ENCODE measurements at places on chromosomes 2 and 18. TPM values are rescaled to one million over a fixed set of nuclear protein-coding genes. Genes with fewer than 3 reads are reported as not detected.

DNA sequence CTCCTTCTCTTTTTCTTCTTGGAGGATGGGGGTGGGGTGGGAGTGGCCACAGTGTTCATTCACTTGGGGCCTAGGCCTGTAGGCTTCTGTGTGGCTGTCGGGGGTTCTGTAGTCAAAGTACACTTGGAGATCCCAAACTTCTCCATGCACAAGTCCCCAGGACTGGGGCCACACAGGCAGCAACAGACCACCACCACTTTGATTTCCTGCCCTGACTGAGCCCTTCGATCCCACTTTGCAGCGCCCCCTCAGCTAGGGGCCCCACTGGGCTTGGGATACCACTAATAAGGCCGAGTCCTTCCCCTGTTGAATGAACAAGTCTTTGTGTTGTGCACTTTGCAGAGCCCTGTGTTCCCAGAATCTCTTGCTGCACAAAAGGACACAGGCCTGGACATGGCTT, 5.5 kb upstream of the TEX51 start:
- no peaks in the 10 kb centered on the region for H3K4me1 ChIP-seq
- H3K4me3 ChIP-seq, result no peak overlapping the region
- peaks cover 61% of the 10 kb centered on the region for H3K27me3 ChIP-seq

Gene LRRTM1
- total RNA-seq, result not detected

- H3K4me3 ChIP-seq, result peak overlapping the region; percentile 95
- no peak overlapping the region for H3K27ac ChIP-seq
- DNase-seq, result peak; percentile 28
- no peaks in the 10 kb centered on the region for H3K36me3 ChIP-seq
- H3K4me1 ChIP-seq, result peaks cover 40% of the 10 kb centered on the region
Measured at GRCh38 chr18:7568426-7568825, 1.3 kb downstream of the PTPRM start.

DNA sequence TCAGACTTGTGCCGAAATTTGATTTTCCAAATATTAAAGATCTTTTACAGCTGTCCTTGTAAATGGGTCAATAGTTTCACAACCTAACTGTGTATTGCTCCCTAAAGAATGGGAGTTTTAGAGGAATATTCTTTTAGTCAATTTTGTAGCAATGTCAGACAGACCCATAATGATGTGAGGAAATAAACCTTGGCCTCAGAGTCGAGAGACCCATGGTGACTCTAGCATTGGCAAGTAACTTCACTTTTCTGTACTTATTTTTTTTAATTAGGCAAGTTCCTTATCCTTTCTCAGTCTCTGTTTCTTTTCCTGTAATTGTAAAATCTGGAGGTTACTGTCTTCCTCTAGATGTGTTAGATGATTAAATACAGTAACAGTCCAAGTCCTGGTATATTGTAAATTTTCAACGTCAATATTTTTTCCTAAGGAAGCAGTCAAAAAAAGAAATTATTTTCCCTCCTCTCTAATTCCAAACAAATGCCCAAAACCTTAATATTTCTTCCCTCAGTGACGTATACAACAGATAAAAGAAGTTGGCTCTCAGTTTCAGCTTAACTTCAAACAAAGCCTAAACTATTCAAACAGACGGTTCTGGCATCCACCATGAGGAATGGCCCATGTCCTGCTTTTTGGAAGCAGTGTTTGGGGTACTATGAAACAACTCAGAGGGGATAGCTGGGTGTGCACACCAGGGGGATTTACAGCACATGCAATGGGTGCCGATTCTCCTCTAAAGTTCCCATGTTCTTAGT, 466.7 kb downstream of the TNS1 start:
- no peak overlapping the region for H3K4me3 ChIP-seq
- H3K27ac ChIP-seq, result no peak overlapping the region
- no peaks in the 10 kb centered on the region for H3K36me3 ChIP-seq
- H3K27me3 ChIP-seq, result peaks cover 31% of the 10 kb centered on the region
- no peaks in the 10 kb centered on the region for H3K4me1 ChIP-seq

DNA sequence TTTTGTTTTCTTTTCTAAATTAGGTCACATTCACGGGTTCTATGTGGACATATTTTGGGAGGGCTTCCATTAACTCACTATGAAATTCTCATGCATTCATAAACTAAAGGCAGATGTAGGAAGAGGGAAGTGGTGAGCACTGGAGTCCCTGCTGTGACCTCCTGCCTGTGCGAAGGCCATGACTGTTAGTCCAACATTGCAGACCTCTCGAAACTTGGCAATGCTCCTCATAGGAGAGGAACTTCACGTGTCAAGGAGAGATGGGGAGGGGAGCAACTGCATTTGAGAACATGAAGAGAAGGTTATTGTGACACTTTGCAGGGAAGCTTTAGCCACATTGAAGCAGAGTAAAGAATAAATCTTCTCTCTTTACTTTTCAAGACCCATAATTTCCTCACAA, 126.4 kb upstream of the HNMT start:
- H3K36me3 ChIP-seq, result no peaks in the 10 kb centered on the region
- peaks cover 40% of the 10 kb centered on the region for H3K27me3 ChIP-seq
- H3K4me1 ChIP-seq, result no peaks in the 10 kb centered on the region
- no peak overlapping the region for H3K4me3 ChIP-seq

DNA sequence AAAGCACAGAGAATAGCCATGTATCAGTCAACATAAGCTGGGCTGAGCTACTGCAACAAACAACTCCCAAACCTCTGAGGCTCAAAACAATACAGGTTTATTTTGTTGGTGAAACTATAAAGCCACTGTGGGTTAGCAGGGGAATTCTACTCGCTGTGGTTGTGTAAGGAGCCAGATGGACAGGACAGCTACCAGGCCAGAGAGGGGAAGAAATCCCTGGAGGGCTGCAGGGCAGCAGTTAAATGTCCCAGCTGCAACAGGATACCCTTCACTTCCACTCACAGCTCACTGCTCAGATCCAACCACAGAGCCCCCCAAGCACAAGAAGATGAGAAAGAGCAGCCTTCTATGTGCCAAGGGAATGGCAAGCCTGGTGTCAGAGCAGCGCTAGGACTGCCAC, 245.9 kb upstream of the RAB6C start:
- H3K36me3 ChIP-seq, result no peaks in the 10 kb centered on the region
- DNase-seq, result no peak
- no peak overlapping the region for H3K27ac ChIP-seq
- H3K27me3 ChIP-seq, result no peaks in the 10 kb centered on the region

- peaks cover 36% of the 10 kb centered on the region for H3K4me1 ChIP-seq
- DNase-seq, result peak; percentile 70
- peak overlapping the region; percentile 15 for H3K4me3 ChIP-seq
- no peaks in the 10 kb centered on the region for H3K36me3 ChIP-seq
- H3K27ac ChIP-seq, result peak overlapping the region; percentile 59
Measured at GRCh38 chr2:207482630-207483029, 47.1 kb upstream of the CREB1 start.

DNA sequence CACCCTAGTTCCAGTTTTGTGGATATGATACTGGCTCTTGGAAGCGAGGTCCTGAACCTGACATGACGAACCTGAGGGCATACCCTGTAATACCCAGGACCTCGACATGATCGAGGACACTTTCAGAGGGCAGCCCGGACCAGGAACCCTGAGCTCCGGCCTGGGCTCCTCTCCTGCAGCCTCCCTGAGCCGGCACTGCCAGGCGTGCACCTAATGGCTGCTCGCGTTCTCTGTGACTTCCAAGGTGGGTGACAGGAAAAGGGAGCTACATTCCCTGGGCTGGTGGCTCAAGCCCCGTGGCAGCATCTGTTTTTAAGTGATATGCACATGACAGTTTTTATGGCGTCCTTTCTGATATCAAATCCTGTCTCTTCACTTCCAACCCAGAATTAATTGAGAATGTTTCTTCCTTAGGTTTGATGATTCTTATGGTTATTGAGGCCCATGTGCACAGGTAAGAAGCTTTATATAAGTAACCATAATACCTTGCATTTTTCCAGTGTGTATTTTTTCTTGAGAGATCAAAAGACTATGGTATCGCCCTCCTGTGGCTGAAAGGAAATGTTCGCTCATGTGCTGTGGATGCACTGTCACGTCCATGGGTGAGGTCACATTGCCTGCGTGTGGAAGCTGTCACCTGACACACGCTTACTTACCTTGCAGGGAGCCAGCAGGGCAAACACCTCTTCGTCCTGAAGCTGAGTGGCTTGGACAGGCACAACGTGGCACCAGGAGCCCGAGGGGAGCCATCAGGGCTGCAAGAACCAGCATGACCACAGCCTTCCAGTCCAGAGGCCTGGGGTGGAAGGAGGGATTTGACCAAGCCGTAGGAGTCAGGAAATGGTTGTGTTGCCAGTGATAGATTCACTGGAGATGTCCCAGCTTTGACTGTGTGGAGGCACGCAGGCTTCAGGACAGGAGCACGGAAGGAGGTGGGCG, 367.4 kb upstream of the MYT1L start:
- no peaks in the 10 kb centered on the region for H3K4me1 ChIP-seq
- H3K27me3 ChIP-seq, result peaks cover 77% of the 10 kb centered on the region
- H3K27ac ChIP-seq, result no peak overlapping the region
- peak; percentile 34 for DNase-seq
- no peak overlapping the region for H3K4me3 ChIP-seq

Gene COPS9
- 473 TPM for total RNA-seq

Gene IL18R1
- 3.6 TPM for total RNA-seq

Gene GKN2
- total RNA-seq, result not detected

Gene ASB18
- total RNA-seq, result 0.15 TPM

GRCh38 chr2:216372761-216373291, 543 bp upstream of the MARCHF4 start:
- peak overlapping the region; percentile 67 for H3K4me3 ChIP-seq
- no peaks in the 10 kb centered on the region for H3K36me3 ChIP-seq
- H3K4me1 ChIP-seq, result peaks cover 25% of the 10 kb centered on the region
- DNase-seq, result peak; percentile 74
- no peaks in the 10 kb centered on the region for H3K27me3 ChIP-seq

DNA sequence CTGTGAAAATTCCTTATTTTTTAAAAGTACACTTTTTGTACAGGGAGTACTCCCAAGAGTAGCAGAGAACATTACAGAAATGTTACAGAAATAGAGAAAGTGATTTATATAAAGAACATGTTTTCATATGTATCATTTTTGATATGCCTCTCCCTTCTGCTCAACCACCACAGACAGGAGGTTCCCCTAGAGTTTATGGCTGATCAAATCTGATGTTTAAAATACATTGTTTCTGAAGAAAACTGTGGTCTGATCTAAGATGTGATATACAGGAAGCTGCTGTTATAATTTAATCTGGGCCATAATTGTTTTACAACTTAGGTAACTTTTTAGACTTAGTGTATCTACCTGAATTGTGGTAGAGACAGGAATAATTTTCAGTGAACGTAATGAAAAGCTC, 37.0 kb downstream of the STAT4 start:
- H3K36me3 ChIP-seq, result no peaks in the 10 kb centered on the region
- no peak for DNase-seq
- H3K27ac ChIP-seq, result no peak overlapping the region
- H3K4me3 ChIP-seq, result no peak overlapping the region

GRCh38 chr2:197786010-197786877, 1.1 kb upstream of the BOLL start:
- DNase-seq, result no peak
- no peak overlapping the region for H3K27ac ChIP-seq
- no peaks in the 10 kb centered on the region for H3K27me3 ChIP-seq
- H3K4me1 ChIP-seq, result no peaks in the 10 kb centered on the region

DNA sequence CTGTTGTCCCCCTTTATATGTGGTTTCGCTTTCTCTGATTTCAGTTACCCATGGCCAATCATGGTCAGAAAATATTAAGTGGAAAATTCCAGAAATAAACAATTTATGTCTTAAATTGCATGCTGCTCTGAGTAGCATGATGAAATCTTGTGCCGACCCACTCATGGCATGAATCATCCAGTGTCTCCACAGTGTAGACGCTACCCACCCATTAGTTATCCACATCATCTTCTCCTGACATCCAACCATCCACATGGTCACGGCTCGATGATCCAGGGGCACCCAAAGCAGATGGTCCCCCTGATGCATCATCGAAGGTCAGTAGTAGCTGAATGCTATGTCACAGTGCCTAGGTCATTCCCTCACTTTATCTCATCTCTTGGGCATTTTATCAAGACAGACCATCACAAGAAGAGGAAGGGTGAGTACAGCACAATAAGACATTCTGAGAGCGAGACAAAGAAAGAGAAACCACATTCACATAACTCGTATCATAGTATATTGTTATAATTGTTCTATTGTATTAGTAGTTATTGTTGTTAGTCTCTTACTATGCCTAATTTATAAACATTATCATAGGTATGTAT, 44.1 kb upstream of the ACKR3 start:
- DNase-seq, result no peak
- no peak overlapping the region for H3K4me3 ChIP-seq
- H3K27ac ChIP-seq, result no peak overlapping the region
- H3K36me3 ChIP-seq, result no peaks in the 10 kb centered on the region

DNA sequence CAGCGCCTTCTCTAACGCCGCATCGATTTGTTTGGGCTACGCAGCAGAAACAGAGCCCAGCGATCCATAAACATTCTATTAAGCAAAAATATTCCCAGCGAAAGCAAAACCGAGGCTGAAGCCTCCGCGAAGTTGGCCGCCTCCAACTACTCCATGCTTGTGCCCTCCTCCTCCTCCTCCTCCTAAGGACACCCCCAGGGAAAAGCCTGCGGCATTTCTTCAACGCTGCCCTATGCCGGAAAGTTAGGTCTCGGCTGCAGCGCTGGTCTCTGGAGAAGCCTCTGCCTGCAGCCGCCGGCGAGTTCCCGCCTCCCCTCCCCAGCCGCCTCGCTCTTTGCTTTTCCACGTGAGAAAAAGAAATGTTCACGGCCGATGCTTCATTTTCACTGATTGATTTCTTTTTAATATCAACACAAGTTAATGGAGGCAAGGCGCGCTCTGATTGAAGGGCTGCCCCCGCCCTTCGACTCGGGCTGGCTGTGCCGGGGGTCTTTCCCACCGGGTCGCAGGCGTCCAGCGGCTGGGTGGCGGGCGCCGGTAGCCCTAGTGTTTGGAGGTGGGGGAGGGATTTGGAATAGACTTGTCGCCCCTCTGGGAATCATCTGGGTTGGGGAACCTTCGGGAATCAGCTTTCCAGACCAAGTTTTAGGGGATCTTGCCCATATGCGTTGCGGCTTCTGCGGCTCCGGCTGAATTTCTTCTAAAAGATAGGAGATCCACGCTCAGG, 3.9 kb downstream of the NRP2 start:
- H3K4me3 ChIP-seq, result peak overlapping the region; percentile 89
- H3K4me1 ChIP-seq, result peaks cover 29% of the 10 kb centered on the region
- H3K36me3 ChIP-seq, result no peaks in the 10 kb centered on the region
- DNase-seq, result no peak
- no peak overlapping the region for H3K27ac ChIP-seq
- no peaks in the 10 kb centered on the region for H3K27me3 ChIP-seq

GRCh38 chr18:24198461-24198860, 59.6 kb downstream of the CABYR start:
- H3K4me1 ChIP-seq, result no peaks in the 10 kb centered on the region
- H3K27ac ChIP-seq, result no peak overlapping the region
- no peak for DNase-seq
- no peaks in the 10 kb centered on the region for H3K27me3 ChIP-seq

Data from PC-3 (cell line).